Activated T-helper 1 cell treated with anti-CD3 and anti-CD28 coated beads, Interleukin-2, amount 50 U/mL, for 16 hours (primary cell): ENCODE measurements at places on chromosomes 3 and 15.

DNA sequence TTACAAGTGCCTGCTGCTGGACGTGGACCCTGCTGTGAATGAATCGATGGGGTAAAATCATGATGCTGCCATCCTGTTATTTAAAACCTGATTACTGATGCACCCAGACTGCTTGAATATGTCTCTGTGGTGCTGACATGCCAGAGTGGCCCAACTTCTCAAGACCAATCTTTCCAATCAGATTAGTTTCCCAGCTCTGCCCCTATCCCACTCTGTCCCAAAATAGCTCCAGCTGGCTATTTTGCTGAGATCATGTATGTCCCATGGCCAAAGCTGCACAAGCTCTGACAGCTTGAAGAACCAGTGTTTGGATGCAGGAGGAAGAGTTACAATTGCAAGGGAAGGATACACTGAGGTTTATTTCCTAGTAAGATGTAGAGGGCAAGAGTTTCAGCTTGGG, 153.6 kb downstream of the TMEM108 start:
- DNase-seq = no peak

GRCh38 chr15:65529762-65530317, 423 bp upstream of the HACD3 start:
- no peak for DNase-seq

DNA sequence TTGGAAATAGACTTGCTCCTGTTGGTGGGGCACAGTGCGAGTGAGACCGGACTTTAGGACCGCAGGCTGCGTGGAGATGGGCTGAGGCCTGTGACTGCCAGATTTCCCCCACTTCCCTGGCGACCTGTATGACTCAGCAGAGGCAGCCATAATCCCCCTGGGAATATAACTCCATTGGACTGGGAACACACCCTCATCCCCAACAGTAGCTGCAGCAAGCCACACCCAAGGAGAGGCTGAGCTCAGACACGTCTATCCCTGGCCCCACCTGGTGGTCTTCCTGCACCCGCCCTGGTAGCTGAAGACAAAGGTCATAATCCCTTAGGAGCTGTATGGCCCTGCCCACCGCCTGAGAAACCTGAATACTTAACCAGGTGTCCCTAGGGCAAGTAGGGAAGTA, 42.6 kb downstream of the DZIP1L start:
- no peak for DNase-seq

GRCh38 chr3:13276438-13277195, 143.5 kb downstream of the NUP210 start:
- no peak for DNase-seq

GRCh38 chr3:53146319-53146891, 14.6 kb upstream of the PRKCD start:
- DNase-seq = no peak

DNA sequence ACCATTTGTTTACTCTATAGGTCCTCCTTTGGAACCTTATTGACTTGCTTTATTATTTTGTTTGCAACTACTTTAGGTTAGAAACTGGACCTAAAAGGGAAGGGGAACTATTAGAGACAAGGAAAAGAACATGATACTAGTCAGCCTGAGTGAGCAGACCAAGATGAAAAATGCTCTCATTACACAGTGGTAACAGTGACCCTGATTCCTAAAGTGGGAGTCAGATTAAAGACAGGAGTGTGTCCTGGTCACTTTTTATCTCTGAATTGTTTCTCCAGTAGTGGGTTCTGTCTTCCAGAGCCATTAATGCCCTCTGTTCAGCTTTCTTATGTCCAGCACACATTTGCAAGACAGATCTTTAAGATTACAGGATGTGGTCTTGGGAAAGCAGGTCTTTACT, 124.1 kb downstream of the TMEM108 start:
- no peak for DNase-seq
